ENCODE measurements at places on chromosomes 1 and 21. TPM values are rescaled to one million over a fixed set of nuclear protein-coding genes. Genes with fewer than 3 reads are reported as not detected.

DNA sequence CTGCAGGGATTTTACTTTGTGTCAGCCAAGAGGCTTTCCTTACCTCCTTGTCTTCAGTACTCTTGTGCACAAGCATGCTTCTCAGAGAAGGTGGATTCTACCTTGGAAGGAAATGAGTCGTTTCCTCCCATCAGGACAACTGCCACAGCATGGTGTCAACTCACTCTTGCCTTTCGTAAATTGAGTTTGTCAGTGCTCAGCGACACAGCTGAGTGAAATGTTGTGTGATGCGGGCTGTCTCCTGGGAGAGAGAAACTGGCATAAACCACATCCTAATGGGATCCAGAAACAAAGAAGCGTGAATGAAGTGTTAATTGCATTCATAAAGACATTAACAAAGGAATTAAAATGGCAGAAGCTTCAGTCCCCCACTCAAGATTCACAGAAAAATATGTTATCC, 51.5 kb upstream of the SLC22A15 start:
- H3K4me3 ChIP-seq = no peak overlapping the region
- H3K4me1 ChIP-seq = peaks cover 3% of the 10 kb centered on the region
- no peaks in the 10 kb centered on the region for H3K27me3 ChIP-seq
- H3K27ac ChIP-seq = no peak overlapping the region
- DNase-seq = no peak
- H3K36me3 ChIP-seq = no peaks in the 10 kb centered on the region

GRCh38 chr1:17108360-17108759, 10.9 kb downstream of the PADI2 start:
- no peak for DNase-seq
- no peak overlapping the region for H3K27ac ChIP-seq
- H3K4me1 ChIP-seq = no peaks in the 10 kb centered on the region
- H3K27me3 ChIP-seq = no peaks in the 10 kb centered on the region
- no peaks in the 10 kb centered on the region for H3K36me3 ChIP-seq
- no peak overlapping the region for H3K4me3 ChIP-seq

- H3K27ac ChIP-seq = no peak overlapping the region
- DNase-seq = no peak
- H3K27me3 ChIP-seq = no peaks in the 10 kb centered on the region
- no peak overlapping the region for H3K4me3 ChIP-seq
- H3K36me3 ChIP-seq = no peaks in the 10 kb centered on the region
- no peaks in the 10 kb centered on the region for H3K4me1 ChIP-seq
These were observed 323.3 kb downstream of the PAPPA2 start for GRCh38 chr1:176786274-176786673.

DNA sequence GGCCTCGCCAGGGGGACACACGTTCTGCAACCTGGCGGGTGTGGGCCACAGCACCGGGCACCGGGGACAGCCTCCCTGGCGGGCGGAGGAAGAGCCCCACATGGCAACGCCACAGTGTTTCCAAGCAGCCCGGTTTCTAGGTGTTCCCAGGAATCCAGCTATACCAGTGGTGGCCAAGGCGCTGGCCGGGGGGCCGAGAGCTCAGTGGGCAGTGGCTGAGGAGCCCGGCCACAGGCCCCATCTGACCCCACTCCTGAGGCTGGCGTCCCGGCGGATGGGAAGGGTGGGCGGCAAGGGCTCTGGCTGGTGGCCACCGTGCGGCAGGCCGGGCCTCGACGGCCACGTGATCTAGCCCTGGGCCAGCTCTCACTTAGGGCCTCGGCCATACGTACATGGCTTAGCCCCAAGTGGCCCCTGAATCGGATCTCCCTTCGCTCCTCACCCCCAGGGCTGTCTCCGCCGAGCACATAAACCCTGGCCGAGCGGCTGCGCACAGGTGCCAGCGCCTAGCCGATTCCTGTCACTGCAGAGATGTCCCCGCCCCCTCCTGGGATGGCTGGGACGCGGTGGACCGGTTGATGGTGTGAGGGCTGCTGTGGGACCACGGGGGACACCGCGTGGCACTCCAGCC, 68.7 kb downstream of the MORN1 start:
- peaks cover 3% of the 10 kb centered on the region for H3K27me3 ChIP-seq
- no peak for DNase-seq
- H3K4me1 ChIP-seq = no peaks in the 10 kb centered on the region
- H3K27ac ChIP-seq = no peak overlapping the region

Gene STUM
- total RNA-seq = not detected
